Left hindlimb (tissue), 1 donor: ENCODE measurements at places on chromosomes 13 and 19.
A peak's percentile ranks its signal among the peaks of the same experiment; 100 is the strongest.

- DNase-seq, result no peak
These were observed 1169.0 kb downstream of the DIAPH3 start for GRCh38 chr13:58994777-58995176.

- DNase-seq, result peak; percentile 11
These were observed 13.1 kb downstream of the NAXD start for GRCh38 chr13:110628477-110628793.

- no peak for DNase-seq
These were observed 25.0 kb upstream of the TINCR start for GRCh38 chr19:5592531-5593342.

DNA sequence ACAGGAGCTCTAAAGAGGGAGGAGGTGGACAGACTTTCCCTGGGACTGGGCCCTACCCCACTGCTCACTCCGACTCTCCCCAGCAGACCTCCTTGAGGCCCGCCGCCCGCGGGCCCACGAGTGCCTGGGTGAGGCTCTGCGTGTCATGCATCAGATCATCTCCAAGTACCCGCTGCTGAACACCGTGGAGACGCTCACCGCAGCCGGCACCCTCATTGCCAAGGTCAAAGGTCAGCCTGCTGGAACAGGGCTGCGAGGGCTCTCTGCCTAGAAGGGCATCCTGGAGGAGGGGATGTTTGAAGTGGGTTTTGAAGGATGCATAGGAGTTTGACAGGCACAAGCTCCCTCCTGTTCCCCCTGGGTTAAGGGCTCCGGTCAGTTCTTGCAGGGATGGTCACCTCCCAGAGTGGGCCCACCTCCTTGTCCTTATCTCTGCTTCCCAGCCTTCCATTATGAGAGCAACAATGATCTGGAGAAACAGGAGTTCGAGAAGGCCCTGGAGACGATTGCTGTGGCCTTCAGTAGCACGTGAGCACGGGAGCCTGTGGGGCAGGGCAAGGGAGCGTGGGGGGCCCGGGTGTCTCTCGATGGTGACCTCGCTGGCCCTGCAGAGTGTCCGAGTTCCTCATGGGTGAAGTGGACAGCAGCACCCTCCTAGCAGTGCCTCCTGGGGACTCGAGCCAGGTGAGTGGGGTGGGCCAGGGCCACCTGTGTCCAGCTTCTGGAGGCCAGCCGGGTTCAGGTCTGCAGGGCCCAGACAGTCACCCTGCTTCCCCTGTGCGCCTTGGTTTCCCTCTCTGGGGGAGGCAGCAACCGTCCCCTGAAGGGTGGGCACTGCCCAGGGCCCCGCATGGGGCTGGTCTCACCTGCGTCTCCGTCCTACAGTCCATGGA is 6.3 kb downstream of the ARHGAP45 start:
- no peak for DNase-seq

DNA sequence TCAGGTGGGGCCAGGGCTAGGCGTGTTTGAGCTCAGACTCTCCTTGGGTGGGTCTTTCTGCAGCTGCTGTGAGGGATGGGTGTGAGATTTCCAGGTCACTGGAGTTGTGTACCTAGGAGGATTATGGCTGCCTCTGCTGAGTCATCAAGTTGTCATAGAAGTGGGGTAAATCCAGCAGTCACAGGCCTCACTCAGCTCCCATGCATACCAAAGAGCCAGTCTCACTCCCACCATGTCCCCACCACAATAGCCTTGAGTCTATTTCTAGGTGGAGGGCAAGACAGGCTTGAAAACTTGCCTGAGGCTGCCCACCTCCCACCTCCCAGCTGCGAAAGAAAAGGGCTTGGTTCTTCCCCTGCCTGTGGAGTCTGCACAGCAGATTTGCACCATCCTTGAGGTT is 194.0 kb upstream of the PCDH17 start:
- DNase-seq, result no peak

GRCh38 chr13:111535523-111535811 is 215.0 kb downstream of the TEX29 start:
- DNase-seq, result no peak

DNA sequence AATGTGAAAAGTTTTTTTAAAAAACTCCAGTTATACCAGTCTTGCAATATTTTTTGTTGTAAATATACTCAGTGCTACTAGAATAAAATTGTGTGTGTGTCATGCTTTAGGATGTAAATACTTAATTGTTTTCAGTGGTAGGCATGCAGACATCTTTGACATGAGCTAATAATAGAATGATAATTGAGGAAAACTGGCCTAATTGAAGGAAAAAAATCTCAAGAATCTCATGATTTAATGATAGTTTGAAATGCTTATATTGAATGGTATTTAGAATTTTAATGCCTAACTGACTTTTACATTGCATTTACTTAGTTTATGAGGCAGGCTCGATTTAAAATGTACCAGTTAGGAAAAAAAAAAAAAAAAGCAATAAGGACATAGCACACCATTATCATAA is 3.2 kb upstream of the MAB21L1 start:
- no peak for DNase-seq
